ENCODE measurements at places on chromosomes 12 and 14. TPM values are rescaled to one million over a fixed set of nuclear protein-coding genes. Genes with fewer than 3 reads are reported as not detected.

The PIK3C2G gene
- not detected for polyA plus RNA-seq

The MTERF2 gene
- polyA plus RNA-seq, result 7.3 TPM

The ANKRD13A gene
- polyA plus RNA-seq, result 40.5 TPM

The GUCY2C gene
- polyA plus RNA-seq, result not detected

The DDX47 gene
- polyA plus RNA-seq, result 83.9 TPM

The TAS2R31 gene
- polyA plus RNA-seq, result 0.47 TPM

The VWF gene
- polyA plus RNA-seq, result not detected

The SP7 gene
- not detected for polyA plus RNA-seq

The KRT75 gene
- not detected for polyA plus RNA-seq

The TAS2R7 gene
- polyA plus RNA-seq, result not detected

The TRIM9 gene
- not detected for polyA plus RNA-seq

The KLRC2 gene
- polyA plus RNA-seq, result not detected

The CCDC196 gene
- polyA plus RNA-seq, result not detected

All from CD4-positive, CD25-positive, alpha-beta regulatory T cell (primary cell).